ENCODE measurements at places on chromosomes 4 and X.

DNA sequence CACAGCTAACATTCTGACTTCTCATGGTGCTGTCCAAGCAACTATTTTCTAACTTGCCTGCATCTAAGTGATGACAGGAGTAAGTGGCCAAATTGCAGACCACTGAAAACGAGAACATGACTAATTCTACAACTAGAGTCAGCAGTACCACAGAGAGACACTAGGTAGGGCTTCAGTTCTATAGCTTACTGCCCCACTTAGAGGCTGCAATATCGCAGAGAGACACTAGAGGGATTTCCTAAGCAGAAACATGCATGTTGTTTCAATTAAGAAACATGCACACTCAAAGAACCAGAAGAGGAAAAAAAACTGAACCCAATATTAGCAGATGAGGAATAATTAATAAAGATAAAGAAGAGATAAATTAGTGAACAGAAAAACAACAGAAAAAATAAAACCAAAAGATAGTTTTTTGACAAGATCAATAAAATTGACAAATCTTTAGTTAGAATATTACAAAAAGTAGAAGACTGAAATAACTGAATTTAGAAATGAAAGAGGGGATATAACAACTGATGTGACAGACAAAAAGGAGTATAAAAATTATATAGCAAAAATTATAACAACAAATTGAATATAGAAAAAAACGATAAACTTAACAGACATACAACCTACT is 100.8 kb downstream of the SPIN4 start:
- no peak for DNase-seq

- no peak for DNase-seq
These were observed 38.3 kb downstream of the SPCS3 start for GRCh38 chr4:176358083-176358469.

GRCh38 chr4:143285696-143286437 is 50.8 kb upstream of the GAB1 start:
- no peak for DNase-seq

GRCh38 chr4:19520939-19521520 is 730.7 kb upstream of the SLIT2 start:
- no peak for DNase-seq

DNA sequence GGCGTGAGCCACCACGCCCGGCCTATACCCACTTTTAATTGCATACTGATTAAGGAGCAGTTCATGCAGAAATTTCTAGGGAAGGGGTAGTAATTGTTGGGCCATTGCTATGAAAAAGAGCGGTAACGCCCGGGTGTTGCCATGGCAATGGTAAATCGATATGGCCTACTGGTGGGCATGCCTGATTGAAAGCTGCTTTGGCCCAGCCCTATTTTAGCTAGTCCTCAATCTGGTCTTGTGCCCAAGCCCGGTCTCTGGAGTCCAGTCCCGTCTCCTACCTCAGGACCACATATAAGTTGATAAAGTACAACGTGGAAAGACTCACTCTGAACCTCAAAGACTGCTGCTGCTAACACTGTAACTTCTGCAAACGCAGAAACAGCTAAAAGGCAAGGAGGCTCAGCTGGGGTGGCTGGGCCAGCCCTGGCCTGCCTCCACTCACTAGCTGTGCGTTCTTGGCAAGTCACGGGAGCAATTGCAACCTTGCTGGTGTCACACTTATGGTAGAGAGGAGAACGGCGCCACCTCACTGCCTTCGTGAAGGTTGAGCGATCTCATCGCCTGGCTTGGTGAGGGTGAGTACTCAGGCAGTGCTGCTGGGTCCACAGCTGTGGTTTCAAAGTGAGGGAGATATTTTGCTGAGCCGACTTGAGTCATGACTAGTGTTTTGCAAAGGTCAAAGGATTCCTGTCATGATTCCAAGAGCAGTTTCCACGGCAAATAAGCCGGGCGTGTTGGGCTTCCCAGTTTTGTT is 57.0 kb upstream of the GRPEL1 start:
- DNase-seq, result no peak
